ENCODE measurements at places on chromosomes 12 and 14. TPM values are rescaled to one million over a fixed set of nuclear protein-coding genes. Genes with fewer than 3 reads are reported as not detected.

GRCh38 chr12:31118347-31119191 is 44.9 kb downstream of the DDX11 start:
- no peak for DNase-seq

DNA sequence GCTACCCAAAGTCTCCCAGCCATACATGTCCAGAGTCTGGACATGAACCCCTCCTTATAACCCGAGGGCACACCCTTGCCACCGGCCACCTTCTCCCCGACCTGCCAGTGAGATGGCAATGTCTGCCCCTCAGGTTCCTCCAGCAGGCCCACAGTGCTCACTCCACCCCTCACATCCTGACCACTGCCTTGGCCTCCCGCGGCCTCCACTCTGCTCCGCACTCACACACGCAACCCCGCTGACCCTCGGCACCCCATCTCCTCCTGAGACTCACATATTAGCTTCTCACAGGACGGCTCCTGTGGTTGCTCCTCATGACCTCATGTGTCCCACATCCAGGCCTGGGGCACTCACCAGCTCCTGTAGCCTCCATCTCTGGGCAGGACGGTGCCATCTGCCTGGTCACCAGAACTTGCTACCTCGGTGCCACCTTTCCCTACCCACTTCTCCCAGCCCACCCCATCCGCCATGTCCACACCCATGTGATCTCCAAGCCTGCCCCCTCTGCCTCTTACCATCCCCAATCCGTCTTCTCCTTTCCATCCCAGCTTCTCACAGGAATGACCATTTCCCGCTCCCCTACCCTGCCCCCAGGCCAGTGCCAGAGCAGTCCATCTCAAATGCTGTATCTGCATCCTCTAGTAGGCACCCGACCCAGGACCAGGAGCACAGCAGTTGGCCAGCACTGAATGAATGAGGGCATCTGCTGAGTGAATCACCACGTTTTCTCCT is 198.6 kb upstream of the DIO3 start:
- no peak for DNase-seq

- no peak for DNase-seq
Observed at GRCh38 chr12:15427913-15428312, 105.6 kb downstream of the PTPRO start.

DNA sequence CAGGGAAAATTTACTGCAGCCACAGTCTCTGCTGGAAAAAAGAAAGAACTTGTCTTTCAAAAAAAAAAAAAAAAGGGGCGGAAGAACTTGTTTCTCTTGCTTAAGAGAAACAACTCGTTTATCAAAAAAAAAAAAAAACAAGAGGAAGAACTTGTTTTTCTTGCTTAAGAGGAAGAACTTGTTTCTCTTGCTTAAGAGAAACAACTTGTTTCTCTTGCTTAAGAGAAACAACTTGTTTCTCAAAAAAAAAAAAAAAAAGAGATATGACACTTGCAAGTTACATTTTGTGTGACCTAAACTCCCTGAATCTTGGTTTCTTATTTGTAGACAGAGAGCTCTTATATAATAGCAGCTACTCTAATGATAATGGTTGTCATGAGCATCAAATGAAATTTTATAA is 44.7 kb upstream of the USP15 start:
- DNase-seq, result peak; percentile 33

- peak; percentile 74 for DNase-seq
Observed at GRCh38 chr12:122888232-122888752, 7.6 kb downstream of the VPS37B start.

- DNase-seq, result no peak
Observed at GRCh38 chr12:34119366-34119765, 97.1 kb downstream of the ALG10 start.

- DNase-seq, result peak; percentile 93
Observed at GRCh38 chr12:12927211-12928079, 24.5 kb downstream of the GPRC5D start.

DNA sequence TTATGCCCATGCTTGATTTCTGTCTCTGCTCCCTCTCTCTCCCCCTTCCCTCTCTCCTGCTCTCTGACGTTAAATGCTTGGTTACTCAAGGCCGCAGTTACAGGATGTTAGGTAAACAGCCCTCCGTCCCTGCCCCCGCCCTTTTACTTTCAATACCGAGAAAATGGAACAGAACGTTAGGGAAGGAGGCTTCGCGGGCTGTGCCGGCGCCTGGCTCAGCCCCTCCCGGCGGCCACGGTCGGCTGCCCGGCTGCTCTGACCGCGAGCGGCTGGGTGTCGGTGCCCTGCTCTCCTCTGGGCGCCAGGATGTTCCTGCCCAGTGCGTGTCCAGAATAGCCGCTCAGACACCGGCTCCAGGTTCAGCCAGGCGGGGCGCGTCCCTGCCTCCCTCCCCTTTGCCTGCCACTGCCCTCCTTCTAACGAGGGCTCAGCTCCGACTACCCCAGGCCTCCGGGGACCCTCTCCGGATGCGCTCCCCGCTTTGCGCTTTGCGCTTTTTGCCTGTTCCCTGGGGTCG is 166.1 kb downstream of the ADCK1 start:
- DNase-seq, result peak; percentile 8

The PRR4 gene
- total RNA-seq, result 3.5 TPM

DNA sequence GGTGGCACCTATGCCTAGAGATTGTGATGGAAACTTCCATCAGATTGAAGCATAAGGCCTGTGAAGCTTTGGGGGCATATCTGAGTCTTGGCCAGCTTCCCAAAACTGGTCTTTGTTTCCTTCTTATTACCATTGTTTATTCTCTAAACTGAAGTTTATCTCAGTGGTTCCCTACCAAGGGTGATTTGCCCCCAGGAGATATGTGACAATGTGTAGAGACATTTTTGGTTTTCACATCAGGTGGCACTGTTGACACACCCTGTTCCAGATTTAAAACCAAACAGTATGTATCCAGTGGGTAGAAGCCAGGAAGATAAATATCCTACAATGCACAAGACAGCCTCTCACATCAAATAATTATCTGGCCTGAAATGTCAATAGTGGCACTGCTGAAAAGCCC is 22.1 kb downstream of the RASSF9 start:
- no peak for DNase-seq

GRCh38 chr12:237026-237815 is 23.3 kb upstream of the SLC6A12 start:
- DNase-seq, result no peak

Measured in fibroblast of villous mesenchyme (primary cell).